Activated T-cell treated with anti-CD3 and anti-CD28 coated beads for 4 hours (primary cell): ENCODE measurements at places on chromosomes 1 and 21.

GRCh38 chr1:235739631-235740030 is 90.0 kb upstream of the GNG4 start:
- DNase-seq = no peak

- peak; percentile 48 for DNase-seq
Observed at GRCh38 chr1:244074559-244075171, 23.6 kb downstream of the ZBTB18 start.

GRCh38 chr1:110676970-110677369 is 2.2 kb upstream of the KCNA3 start:
- no peak for DNase-seq

DNA sequence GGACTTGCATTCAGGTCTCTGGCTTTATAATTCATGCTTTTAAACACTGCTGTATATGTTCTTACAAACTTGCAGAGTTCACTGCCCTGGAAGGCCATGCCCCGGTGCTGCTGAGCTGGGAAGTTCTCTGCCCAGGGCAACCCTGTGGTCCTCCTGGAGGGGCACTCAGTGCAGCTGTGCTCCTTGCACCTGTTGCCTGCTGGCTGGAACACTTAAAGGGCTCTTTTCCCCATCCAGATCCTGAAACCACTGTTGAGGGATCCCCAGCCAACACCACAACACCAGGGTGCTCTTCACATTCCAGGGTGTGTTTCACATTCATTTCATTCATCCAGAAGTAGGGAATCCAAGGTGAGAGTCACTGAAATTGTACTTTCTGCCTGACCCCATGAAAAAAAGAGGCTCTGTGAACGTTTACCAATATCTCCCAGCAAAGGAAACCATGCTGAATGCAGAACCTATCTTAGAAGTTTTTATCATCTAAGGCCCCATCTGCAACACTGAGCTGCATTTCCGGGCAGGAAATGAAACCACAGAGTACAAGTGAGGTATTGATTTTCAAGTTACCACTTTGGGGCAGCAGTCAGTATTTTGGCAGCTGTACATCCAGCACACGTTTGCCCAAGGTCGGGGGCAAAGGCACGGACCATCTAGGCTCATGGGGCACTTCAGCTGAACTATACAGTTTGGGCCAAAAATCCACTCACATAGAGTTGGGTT is 16.4 kb upstream of the KIAA0040 start:
- no peak for DNase-seq

DNA sequence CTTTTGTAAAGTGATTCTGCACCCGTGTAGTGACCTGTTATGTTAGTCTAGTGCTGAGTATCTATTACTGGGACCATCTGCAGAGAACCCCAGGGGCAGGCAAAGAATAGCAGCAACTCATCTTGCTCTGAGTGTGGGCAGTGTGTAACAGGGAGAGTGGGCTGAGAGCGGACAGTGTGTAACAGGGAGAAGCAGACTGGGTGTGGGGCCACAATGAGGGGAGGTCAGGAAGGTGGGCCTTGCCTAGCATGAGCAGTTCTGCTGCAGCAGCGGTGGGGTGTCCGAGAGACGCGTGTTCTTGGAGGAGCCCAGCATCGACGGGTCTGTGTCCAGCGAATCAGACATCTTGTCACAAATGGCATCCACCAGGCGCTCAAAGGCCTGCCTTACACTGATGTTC is 41.2 kb upstream of the NRDC start:
- DNase-seq = no peak

- DNase-seq = no peak
Observed at GRCh38 chr21:33105088-33105487, 35.1 kb downstream of the OLIG1 start.

- no peak for DNase-seq
Observed at GRCh38 chr1:98881901-98882300, 122.8 kb downstream of the PLPPR5 start.
